ENCODE measurements at places on chromosomes 11 and 22.

- no peak overlapping the region for H3K27ac ChIP-seq
- peaks cover 6% of the 10 kb centered on the region for H3K4me1 ChIP-seq
- H3K36me3 ChIP-seq, result peaks cover 2% of the 10 kb centered on the region
- H3K4me3 ChIP-seq, result no peak overlapping the region
- H3K27me3 ChIP-seq, result no peaks in the 10 kb centered on the region
- no peak for DNase-seq
These were observed 22.1 kb downstream of the YPEL1 start for GRCh38 chr22:21713428-21714058.

GRCh38 chr11:107020594-107020993, 2.3 kb upstream of the GUCY1A2 start:
- DNase-seq, result no peak
- peaks cover 2% of the 10 kb centered on the region for H3K4me1 ChIP-seq
- H3K36me3 ChIP-seq, result no peaks in the 10 kb centered on the region

GRCh38 chr11:116851626-116852025, 14.2 kb upstream of the APOA1 start:
- DNase-seq, result peak; percentile 50
- no peaks in the 10 kb centered on the region for H3K27me3 ChIP-seq
- H3K36me3 ChIP-seq, result peaks cover 24% of the 10 kb centered on the region
- peaks cover 66% of the 10 kb centered on the region for H3K4me1 ChIP-seq
- peak overlapping the region; percentile 0 for H3K4me3 ChIP-seq
- H3K27ac ChIP-seq, result peak overlapping the region; percentile 57

DNA sequence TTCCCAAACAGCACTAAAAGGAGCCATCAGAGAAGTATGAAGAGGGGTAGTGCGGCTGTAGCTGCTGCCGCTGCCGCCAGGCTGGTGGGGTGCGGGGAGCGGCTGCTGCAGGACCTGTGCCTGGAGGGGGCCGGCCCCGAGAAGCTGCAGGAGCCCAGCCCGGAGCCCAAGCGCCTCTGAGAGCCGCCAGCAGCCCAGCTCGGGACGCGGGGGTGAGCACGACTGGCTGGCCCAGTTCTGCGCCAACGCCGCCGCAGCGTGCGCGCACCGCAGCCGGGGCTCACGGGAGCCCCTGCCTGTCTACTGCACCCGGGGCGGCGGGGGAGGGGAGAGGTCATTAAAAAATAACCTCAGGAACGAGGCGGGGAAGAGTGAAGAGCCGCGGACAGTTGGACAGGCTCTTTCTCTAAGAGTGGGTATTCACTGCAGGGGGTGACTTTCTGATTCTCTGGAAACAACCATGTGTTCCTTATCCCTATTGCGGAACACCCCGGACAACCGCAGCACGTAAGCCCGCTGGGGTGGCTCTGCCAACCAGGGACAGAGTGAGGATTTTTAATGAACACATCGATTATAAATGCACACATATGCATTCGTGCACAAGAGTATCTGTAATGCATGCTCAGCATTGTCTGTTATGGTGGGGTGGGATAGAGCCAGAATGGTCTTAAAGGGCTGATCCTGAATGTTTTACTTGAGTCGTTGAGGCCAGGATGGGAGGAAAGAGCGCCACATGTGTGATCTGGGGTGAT, 453 bp downstream of the GAS2 start:
- no peak for DNase-seq
- no peak overlapping the region for H3K27ac ChIP-seq
- peaks cover 10% of the 10 kb centered on the region for H3K4me1 ChIP-seq
- H3K27me3 ChIP-seq, result peaks cover 53% of the 10 kb centered on the region
- no peak overlapping the region for H3K4me3 ChIP-seq

DNA sequence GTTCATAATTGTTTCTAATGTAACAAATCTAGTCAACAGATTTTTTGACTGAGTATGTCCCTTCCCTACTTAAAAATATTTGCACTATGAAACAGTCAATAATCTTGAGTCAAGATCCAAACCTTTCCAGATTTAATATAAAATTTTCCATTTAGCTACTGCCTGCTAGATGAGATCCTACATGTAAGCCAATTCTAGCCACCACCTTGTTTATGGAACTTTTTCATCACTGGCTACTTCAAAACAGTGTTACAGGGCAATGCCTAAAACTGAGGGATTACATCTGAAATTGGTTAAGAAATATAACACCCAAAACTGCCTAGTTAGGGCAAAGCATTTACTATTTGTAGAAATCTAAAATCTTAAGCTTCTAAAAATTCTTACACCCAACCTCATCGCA, 10.5 kb upstream of the FUT4 start:
- H3K36me3 ChIP-seq, result no peaks in the 10 kb centered on the region
- no peak overlapping the region for H3K27ac ChIP-seq
- DNase-seq, result no peak
- H3K27me3 ChIP-seq, result peaks cover 4% of the 10 kb centered on the region

GRCh38 chr11:17730137-17730536, 4.4 kb upstream of the KCNC1 start:
- H3K4me3 ChIP-seq, result no peak overlapping the region
- DNase-seq, result no peak
- H3K4me1 ChIP-seq, result peaks cover 4% of the 10 kb centered on the region
- no peaks in the 10 kb centered on the region for H3K36me3 ChIP-seq

GRCh38 chr22:28799606-28800307, 612 bp downstream of the XBP1 start:
- H3K4me3 ChIP-seq, result peak overlapping the region; percentile 99
- H3K36me3 ChIP-seq, result peaks cover 37% of the 10 kb centered on the region
- H3K27ac ChIP-seq, result peak overlapping the region; percentile 93

DNA sequence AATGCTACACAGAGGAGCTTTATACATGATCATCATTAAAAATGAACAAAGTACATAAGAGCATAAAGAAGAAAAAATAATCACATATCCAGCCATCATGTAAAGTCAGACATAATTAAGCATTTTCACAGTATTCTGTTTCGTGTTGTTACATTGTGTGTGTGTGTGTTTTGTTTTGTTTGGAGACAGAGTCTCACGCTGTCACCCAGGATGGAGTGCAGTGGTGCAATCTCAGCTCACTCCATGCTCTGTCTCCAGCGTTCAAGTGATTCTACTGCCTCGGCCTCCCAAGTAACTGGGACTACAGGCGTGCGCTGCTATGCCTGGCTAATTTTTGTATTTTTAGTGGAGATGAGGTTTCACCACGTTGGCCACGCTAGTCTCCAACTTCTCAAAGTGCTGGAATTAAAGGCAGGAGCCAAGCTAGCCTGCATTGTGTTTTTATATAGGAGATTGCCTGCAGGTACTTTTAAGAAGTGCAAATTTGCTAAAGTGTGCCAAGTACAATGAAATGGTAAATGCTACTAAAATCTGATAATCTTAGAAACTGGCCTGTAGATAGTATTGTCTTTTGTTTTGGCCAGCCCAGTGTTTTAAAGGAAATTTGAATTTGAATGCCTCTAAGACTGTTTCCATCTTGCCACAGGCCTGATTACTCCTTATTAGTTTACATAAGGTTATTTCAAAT, 7.8 kb downstream of the CTSC start:
- H3K27me3 ChIP-seq, result no peaks in the 10 kb centered on the region
- H3K4me1 ChIP-seq, result peaks cover 22% of the 10 kb centered on the region
- H3K27ac ChIP-seq, result no peak overlapping the region

DNA sequence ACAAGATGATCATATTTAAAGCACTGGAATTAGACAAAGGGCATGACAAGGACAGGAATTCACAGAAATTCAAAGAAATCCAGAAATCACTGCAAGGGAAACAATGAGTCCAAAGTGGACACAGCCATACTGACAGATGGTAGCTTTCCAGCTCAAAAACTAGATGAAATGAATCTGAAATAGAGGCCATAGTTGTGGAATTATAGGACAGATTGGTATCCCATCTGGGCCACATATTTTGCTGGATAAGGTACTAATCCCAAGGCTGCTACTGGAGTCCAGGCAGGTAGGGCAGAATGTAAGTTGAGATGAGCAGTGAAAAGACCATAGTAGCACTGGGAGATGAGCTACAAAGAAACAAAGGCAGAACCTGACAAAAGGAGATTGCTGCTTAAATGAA, 258.3 kb upstream of the ANO3 start:
- H3K4me3 ChIP-seq, result no peak overlapping the region
- DNase-seq, result no peak
- no peaks in the 10 kb centered on the region for H3K4me1 ChIP-seq
- H3K27me3 ChIP-seq, result no peaks in the 10 kb centered on the region
- no peaks in the 10 kb centered on the region for H3K36me3 ChIP-seq
- no peak overlapping the region for H3K27ac ChIP-seq

- H3K4me1 ChIP-seq, result peaks cover 36% of the 10 kb centered on the region
- no peak for DNase-seq
- H3K27me3 ChIP-seq, result no peaks in the 10 kb centered on the region
- H3K27ac ChIP-seq, result peak overlapping the region; percentile 60
- peak overlapping the region; percentile 59 for H3K4me3 ChIP-seq
These were observed 158.5 kb upstream of the GRK3 start for GRCh38 chr22:25405841-25406509.

DNA sequence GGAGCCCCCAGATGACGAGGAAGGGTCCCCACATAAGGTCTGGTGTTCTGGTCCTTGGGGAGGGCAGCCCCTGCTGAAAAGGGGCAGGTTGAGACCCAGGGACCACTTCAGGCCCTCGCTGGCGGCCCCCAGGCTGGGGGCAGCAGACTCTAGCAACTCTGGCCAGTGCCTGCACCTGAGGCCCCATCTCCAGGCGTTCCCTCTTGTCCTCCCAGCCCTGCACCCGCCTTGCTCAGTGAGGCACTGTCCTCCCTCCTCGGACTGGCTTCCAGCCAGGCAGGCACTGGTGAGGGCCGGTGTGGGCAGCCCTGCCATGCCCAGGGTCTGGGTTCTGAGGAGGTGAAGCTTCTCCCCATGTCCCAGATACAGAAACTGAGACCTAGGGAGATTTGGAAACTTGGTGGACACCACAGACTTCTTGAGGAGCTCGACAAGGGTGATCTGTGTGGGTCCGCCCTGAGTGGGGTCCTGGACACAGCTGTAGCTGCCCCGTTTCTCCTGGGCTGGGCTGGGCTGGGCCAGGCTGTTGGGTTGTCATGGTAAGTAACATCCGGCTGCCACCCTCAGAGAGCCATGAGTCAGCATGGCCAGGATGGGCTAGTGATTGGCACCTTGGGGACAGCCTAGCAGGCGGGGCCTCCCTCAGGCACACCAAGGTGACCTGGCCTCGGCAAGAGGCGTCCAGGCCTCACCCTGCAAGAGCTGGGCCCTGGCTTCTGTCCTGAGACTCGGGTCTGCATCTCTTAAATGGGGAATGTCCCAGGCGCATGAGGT, 11.1 kb upstream of the PHLDA2 start:
- peaks cover 35% of the 10 kb centered on the region for H3K4me1 ChIP-seq
- H3K27ac ChIP-seq, result no peak overlapping the region
- no peak overlapping the region for H3K4me3 ChIP-seq
- DNase-seq, result peak; percentile 66
- H3K27me3 ChIP-seq, result no peaks in the 10 kb centered on the region
- peaks cover 15% of the 10 kb centered on the region for H3K36me3 ChIP-seq

GRCh38 chr22:30251711-30252110, 5.2 kb upstream of the LIF start:
- H3K4me3 ChIP-seq, result no peak overlapping the region
- no peak overlapping the region for H3K27ac ChIP-seq
- no peak for DNase-seq
- peaks cover 6% of the 10 kb centered on the region for H3K27me3 ChIP-seq

DNA sequence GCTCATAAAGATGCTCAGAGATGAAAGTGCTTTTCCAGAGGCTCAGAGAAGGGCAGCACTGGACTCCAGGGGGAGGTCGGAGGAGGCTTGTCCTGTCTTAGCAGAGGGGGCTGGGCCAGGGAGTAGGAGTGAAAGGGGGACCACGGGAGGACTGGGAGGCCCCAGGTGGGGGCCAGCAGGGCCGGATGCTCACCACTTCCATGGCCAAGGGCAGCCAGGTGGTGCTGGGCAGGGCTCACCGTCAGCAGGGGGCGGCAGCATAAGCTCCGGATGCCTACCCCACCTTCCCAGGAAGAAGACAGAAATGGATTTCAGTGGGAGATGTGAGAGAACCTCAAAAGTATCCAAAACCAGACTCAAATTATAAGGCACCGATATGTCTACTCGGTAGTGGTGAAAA, 11.0 kb downstream of the RAB36 start:
- H3K27me3 ChIP-seq, result no peaks in the 10 kb centered on the region
- DNase-seq, result no peak
- no peak overlapping the region for H3K27ac ChIP-seq
- no peaks in the 10 kb centered on the region for H3K36me3 ChIP-seq

GRCh38 chr11:12508151-12508751, 130.9 kb downstream of the PARVA start:
- no peak overlapping the region for H3K27ac ChIP-seq
- no peak for DNase-seq
- no peaks in the 10 kb centered on the region for H3K36me3 ChIP-seq
- H3K4me3 ChIP-seq, result no peak overlapping the region

DNA sequence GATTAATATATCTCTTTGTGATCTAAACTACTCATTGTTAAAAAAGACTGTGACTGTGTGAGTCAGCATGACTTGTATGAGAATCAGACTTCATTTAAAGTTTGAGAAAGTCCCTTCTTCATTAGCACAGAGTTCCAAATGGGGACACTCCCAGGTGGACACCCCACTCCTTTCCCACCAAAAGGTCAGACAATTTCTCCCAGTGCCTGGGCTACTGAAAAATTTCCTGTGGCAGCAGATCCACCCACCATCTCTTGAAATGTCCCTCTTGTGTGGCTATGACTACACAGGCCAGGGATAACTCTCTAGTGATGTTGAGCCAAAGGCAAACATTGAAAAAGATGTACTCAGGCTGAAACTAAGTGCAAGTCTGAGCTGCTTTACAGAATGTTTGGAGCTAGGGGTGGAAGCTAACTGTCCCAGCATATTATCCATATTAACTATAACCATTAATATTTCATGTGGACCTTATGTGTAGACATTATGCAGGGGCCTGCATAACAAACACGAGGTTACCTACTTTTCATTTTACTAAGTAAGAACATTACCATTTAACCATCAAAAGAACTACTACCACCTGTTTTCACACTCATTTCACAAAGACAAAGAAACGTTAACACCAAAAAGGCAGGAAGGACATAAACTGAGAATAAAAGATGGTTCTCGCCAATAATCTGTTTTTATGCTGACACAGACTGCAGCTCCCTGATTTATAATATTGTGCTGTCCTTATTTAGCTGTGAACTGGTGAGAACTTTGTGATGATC, 44.8 kb downstream of the MMP20 start:
- H3K4me1 ChIP-seq, result peaks cover 8% of the 10 kb centered on the region
- DNase-seq, result no peak
- no peaks in the 10 kb centered on the region for H3K27me3 ChIP-seq
- H3K36me3 ChIP-seq, result no peaks in the 10 kb centered on the region

GRCh38 chr22:49800408-49801238, 27.1 kb downstream of the BRD1 start:
- no peak overlapping the region for H3K4me3 ChIP-seq
- no peaks in the 10 kb centered on the region for H3K27me3 ChIP-seq
- no peak for DNase-seq
- no peak overlapping the region for H3K27ac ChIP-seq
- peaks cover 51% of the 10 kb centered on the region for H3K4me1 ChIP-seq
- peaks cover 85% of the 10 kb centered on the region for H3K36me3 ChIP-seq

GRCh38 chr11:17457396-17458173, 19.1 kb downstream of the ABCC8 start:
- no peak overlapping the region for H3K27ac ChIP-seq
- H3K4me3 ChIP-seq, result no peak overlapping the region
- no peaks in the 10 kb centered on the region for H3K27me3 ChIP-seq
